ENCODE measurements at places on chromosomes 6 and 20. TPM values are rescaled to one million over a fixed set of nuclear protein-coding genes. Genes with fewer than 3 reads are reported as not detected.
A peak's percentile ranks its signal among the peaks of the same experiment; 100 is the strongest.

Gene CDH4
- total RNA-seq, result not detected

Gene C20orf141
- total RNA-seq, result not detected

Gene ENPP1
- 0.16 TPM for total RNA-seq

DNA sequence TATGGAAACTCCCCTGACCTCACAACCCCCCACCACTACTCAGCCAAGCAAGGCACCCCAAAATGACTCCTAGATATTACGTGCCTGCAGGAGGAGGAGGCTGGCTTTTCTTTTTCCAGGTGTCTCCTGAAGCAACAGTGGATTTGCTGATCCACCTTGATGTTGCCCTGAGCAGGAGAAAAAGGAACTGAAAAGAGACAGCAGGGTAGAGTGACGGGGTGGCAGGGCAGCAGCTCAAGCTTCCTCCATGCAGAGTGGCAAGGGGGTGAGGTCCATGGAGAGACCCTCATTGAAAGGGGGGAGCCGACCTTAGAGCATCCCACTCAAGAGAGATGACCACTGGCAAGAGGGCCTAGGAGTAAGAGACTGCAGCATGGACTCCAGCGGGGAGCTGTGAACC lies 112.0 kb upstream of the SIRPA start:
- no peaks in the 10 kb centered on the region for H3K4me1 ChIP-seq
- no peak for DNase-seq
- H3K4me3 ChIP-seq, result no peak overlapping the region
- H3K36me3 ChIP-seq, result no peaks in the 10 kb centered on the region

DNA sequence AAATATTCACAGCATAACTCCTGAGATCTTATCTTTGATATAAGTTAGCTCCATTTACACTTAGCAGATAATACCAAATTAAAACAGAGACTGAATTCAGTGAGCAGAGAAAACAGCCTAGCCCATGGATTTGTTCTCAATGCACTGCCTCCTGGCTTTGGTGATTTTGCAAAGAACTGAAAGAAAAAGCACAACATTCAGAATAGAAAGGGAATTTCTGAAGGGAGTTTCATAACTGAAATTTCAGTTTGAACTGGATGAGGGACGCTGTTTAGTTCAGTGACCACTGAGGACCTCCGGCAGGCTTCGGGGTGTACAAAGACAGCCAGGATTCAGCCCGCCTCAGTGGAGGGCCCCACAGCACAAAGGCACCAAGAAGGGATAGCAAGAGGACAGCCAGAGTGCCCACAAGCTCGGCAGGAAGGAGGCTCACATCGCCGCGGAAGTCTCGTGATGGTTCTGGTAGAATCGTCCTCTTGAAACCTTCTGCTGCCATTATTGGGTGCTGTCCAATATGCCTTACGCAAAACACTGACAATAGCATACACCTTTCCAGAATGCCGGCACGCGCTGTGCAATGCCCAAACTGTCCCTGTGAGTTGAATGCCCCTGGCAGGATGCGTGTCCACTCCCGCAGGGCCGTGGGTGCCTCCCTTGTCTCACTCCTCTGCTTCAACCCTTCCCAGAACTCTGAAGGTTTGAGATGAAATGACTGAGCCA lies 9.7 kb upstream of the IRF4 start:
- H3K27me3 ChIP-seq, result no peaks in the 10 kb centered on the region
- H3K36me3 ChIP-seq, result no peaks in the 10 kb centered on the region
- DNase-seq, result no peak
- peaks cover 50% of the 10 kb centered on the region for H3K4me1 ChIP-seq

DNA sequence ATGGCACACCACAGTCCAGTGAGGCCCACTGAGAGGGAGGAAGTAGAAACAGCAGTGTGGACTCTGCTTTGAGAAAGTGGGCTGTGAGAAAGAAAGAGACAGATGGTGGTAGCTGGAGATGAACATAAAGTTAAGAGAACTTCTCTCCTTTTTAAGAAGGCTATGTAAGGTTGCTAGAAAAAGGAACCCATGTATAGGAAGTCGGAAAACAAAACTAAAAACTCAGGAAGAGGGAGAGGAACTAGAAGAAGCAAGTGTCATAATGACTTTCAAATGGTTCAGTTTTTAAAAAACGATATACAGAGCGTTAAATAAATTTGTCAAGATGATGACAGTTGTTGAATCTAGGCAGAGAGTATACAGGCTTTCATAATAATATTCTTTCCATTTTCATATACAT lies 25.4 kb upstream of the GMNN start:
- no peak for DNase-seq
- no peaks in the 10 kb centered on the region for H3K36me3 ChIP-seq
- no peak overlapping the region for H3K27ac ChIP-seq
- no peak overlapping the region for H3K4me3 ChIP-seq
- no peaks in the 10 kb centered on the region for H3K4me1 ChIP-seq
- no peaks in the 10 kb centered on the region for H3K27me3 ChIP-seq

DNA sequence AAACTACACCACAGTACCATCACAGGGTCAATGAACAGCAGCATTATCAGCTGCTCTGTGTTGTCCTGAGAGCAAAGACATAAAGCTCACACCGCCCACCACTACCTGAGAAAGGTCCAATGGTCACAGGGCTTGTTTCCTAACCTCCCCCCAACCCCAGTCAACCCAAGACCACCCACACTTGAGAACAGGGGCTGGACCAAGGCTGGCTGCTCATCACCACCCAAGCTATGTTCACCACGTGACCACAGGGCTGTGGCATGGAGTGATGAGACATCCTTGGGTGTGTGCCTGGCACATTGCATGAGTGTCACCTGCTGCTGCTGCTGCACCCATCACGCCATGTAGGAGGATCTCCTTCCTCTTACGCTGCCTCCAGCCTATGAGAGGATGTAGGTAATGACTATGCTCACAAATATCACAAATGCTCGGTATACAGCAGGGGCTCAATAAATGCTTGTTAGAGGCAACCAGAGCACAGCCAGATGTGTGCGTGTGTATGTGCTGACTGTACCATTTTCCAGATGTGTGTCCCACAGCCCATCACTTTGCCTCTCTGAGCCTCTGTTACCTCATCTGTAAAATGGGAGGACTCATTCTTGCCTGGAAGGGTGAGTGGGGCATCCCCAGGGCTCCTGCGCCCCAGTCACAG lies 23.3 kb upstream of the SIRPA start:
- no peaks in the 10 kb centered on the region for H3K27me3 ChIP-seq
- peaks cover 21% of the 10 kb centered on the region for H3K4me1 ChIP-seq
- peak; percentile 43 for DNase-seq
- H3K27ac ChIP-seq, result no peak overlapping the region
- no peaks in the 10 kb centered on the region for H3K36me3 ChIP-seq

- no peaks in the 10 kb centered on the region for H3K4me1 ChIP-seq
- H3K4me3 ChIP-seq, result no peak overlapping the region
- DNase-seq, result no peak
- H3K27ac ChIP-seq, result no peak overlapping the region
- H3K27me3 ChIP-seq, result no peaks in the 10 kb centered on the region
- H3K36me3 ChIP-seq, result no peaks in the 10 kb centered on the region
Measured at GRCh38 chr6:131096786-131097185, 33.7 kb upstream of the EPB41L2 start.

DNA sequence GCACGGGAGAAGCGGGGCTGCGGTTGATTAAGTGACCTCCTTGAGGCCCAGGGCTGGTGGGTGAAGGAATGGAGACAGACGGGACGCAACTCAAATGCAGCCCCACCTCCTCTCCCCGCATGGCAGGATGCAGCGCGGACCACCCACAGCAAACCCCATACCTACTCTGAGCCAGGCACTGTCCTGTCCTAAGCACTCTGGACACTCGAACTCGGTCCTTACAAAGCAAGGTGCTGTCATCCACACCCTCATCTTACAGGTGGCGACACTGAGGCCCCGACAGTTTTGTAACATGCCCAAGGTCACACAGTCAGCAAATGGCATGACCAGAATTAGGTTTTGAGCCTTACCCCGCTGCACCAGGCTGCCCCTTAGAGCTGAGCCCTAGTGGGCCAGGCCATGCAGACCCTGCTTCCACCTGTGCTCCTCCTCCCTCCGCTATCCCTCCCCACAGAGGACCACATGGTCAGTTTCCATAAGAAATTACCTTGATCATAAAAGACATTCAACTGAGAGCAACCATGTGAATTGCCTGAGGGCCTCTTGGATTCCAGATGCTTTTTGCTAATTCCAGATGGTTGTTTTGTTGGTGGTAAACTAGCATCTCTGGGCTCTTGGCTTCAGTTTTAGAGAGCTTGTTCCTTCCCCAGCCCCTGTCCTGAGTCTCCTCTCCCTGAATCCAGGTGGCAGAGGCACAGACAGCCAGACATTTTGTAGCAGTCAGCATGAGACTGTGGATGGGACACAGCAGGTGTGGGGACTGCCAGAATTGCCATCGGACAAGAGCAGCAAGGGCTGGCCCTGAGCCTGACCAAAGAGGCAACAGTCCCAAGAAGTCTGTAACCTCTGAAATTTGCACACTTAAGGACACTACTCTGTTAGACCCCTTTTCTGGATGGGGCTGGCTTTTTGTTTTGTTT lies 171.9 kb upstream of the PMEPA1 start:
- no peaks in the 10 kb centered on the region for H3K4me1 ChIP-seq
- DNase-seq, result no peak
- H3K4me3 ChIP-seq, result no peak overlapping the region
- H3K36me3 ChIP-seq, result no peaks in the 10 kb centered on the region
- H3K27ac ChIP-seq, result no peak overlapping the region

DNA sequence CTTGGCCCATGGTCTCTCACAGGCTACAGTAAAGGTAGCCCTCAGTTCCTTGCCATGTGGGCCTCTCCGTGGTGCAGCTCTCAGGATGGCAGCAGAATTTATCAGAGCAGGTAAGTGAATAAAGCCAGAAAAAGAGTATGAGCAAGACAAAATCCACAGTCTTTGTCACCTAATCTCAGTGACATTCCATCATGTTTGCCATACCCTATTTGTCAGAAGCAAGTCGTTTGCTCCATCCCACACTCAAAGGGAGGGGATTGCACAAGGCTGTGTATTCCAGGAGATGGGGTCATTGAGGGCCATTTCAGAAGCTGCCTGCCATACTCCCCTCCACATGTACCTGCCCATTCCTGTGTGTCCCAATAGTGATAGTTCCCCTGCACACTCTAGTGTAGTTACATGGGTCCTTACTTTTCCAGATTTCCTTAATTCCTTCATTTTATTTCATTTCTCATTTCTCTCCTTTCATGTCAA lies 24.2 kb downstream of the ISM1 start:
- no peak for DNase-seq
- no peaks in the 10 kb centered on the region for H3K27me3 ChIP-seq
- H3K27ac ChIP-seq, result no peak overlapping the region

- H3K4me3 ChIP-seq, result no peak overlapping the region
- DNase-seq, result no peak
Measured at GRCh38 chr20:51840865-51841264, 38.5 kb upstream of the SALL4 start.

GRCh38 chr6:166052837-166053236 lies 114.8 kb downstream of the TBXT start:
- no peak for DNase-seq
- no peaks in the 10 kb centered on the region for H3K36me3 ChIP-seq
- no peak overlapping the region for H3K4me3 ChIP-seq

DNA sequence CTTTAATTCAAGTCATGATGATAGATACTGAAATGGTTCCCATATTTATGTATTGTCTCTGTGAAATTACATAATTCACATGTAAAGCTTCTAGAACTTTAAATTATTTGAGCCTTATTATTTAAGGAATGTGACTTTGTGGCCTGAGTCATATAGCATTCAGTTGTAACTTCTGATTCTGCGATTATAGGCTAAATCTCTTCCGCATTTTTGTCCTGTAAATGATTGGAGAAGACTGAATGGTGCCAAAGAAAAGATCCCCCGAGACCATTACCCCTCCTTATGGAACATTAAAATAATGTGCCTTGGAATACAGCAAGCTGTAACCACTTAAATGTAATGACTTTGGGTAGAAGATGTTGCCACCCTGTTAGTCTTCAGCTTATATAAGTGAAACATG lies 63.3 kb upstream of the MAP7 start:
- no peak overlapping the region for H3K27ac ChIP-seq
- no peak for DNase-seq
- no peak overlapping the region for H3K4me3 ChIP-seq
- H3K36me3 ChIP-seq, result peaks cover 39% of the 10 kb centered on the region
- H3K4me1 ChIP-seq, result no peaks in the 10 kb centered on the region

- no peak for DNase-seq
- no peak overlapping the region for H3K27ac ChIP-seq
- H3K4me1 ChIP-seq, result no peaks in the 10 kb centered on the region
Measured at GRCh38 chr6:133632906-133633305, 256.0 kb upstream of the TCF21 start.

DNA sequence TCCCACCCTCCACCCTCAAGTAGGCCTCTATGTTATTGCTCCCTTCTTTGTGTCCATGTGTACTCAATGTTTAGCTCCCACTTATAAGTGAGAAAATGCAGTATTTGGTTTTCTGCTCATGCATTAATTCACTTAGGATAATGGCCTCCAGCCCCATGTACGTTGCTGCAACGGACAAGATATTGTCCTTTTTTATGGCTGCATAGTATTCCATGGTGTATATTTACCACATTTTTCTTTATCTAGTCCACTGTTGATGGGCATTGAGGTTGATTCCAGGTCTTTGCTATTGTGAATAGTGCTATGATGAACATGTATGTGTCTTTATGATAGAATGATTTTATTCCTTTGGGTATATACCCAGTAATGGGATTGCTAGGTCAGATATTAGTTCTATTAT lies 64.1 kb upstream of the NNAT start:
- H3K36me3 ChIP-seq, result no peaks in the 10 kb centered on the region
- no peak overlapping the region for H3K4me3 ChIP-seq
- H3K27ac ChIP-seq, result no peak overlapping the region
- no peaks in the 10 kb centered on the region for H3K27me3 ChIP-seq
- DNase-seq, result no peak

DNA sequence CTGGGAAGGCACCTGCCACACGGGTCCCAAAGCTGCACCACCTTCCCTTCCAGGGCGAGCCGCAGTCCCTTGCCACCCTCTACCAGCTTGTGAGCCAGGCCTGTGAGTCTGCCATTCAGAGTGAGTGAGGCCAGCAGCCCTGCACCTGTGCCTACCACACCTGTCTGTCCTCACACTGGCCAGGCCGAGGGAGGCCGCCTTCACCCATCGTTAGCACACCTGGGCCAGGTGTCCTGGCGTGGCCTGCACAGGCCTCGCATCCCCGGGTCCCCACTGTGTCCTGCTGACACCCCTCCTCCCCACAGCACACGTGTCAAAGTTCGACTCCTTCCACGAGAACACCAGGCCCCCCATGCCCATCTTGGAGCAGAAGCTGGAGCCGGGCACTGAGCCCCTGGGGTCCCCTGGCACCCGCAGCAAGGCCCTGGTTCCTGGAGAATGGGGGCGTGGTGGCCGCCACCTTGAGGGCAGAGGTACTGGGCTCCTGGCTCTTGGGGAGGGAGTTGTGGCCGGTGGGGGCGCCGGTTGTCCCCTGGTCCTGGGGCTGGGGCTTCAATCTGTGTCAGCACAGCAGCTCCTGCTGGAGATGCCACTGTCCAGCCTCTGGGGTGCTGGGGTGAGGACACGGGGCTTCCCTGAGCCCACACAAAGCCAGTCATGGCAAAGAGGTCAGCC lies 33.0 kb downstream of the CHRNA4 start:
- no peak overlapping the region for H3K27ac ChIP-seq
- no peaks in the 10 kb centered on the region for H3K27me3 ChIP-seq
- no peaks in the 10 kb centered on the region for H3K36me3 ChIP-seq
- H3K4me3 ChIP-seq, result no peak overlapping the region
- no peak for DNase-seq
- peaks cover 6% of the 10 kb centered on the region for H3K4me1 ChIP-seq
